ENCODE measurements at places on chromosomes 1 and 21. TPM values are rescaled to one million over a fixed set of nuclear protein-coding genes. Genes with fewer than 3 reads are reported as not detected.

DNA sequence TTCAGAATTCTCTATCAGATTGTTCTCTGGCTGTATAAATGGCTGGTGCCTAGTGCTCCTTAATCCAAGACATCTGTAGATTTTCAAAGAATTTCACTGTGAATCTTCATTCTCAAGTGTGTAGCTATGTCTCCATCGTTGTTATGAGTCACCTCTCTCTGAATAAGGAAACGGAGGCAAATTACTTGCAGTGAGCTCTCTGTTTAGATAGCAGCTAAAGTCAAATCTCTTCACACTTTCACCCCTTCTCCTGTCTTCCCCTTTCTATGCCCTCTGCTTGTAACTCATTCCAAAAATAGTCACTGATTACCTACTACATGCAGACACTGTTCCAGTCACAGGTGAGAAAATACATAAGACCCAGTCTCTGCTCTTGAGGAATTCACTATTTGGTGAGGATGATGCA is 39.7 kb downstream of the CHML start:
- DNase-seq, result no peak

GRCh38 chr1:19477284-19478249 is 7.8 kb downstream of the CAPZB start:
- no peak for DNase-seq

DNA sequence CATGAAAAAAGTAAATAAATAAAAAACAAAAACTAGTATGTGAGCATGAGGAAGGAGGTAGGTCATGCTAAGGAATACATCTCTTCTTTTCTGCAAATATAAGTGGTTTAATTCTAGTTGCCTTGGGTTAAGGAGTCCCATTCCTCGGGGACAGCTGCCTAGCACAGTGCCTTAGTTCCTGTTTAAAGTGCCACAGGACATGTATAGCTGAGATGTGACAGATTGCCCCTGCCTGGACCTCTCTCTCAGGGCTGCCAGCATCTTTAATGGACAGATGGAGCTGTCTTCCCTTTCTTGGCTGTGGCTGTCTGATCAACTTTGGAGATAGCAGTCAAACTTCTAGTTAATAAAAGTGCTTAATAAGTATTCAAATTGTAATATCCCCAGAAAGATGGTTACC is 50.0 kb downstream of the TSEN15 start:
- DNase-seq, result no peak

DNA sequence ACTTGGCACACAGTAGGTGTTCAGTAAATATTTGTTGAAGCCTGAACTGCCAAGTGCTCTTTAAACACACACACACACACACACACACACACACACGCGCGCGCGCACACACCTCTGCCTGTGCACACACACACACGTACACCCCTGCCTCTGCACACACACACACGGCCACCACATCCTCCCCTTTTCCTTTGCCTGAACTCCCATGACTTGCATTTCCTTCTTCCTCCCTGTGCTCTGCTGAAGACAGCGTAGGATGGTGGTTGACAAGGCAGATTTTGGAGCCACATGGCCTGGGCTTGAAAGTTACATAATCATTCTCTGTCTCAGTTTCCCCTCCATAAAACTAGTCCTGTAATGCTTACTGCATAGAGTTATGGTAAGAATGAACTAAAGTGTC is 712.3 kb downstream of the PTPRU start:
- no peak for DNase-seq

DNA sequence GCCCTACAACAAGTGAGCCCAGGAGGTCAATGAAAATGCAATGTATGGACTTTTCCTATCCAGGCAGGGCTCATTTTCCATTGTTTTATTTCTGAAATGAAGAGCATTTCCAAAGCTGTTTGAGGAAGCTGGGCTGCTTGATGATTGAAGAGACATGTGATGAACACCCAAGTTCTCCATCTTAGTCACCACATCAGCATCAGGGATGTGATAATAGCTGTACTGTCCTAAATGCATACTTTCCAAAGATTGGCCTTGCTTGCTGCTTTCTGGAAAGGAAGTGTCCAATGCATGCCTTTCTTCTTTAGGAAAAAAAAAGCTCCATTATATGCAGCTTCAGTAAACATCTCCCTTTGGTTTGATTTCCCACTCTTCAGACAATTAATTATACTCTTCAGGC is 425.9 kb upstream of the RUNX1 start:
- DNase-seq, result no peak

- no peak for DNase-seq
Observed at GRCh38 chr1:167676205-167676915, 45.4 kb upstream of the MPZL1 start.

- no peak for DNase-seq
Observed at GRCh38 chr1:17768651-17769241, 13.6 kb downstream of the ACTL8 start.

GPN2 gene
- total RNA-seq, result 7.9 TPM

OR10R2 gene
- not detected for total RNA-seq

FMOD gene
- 121 TPM for total RNA-seq

B3GALNT2 gene
- 27.3 TPM for total RNA-seq

CHAF1B gene
- 0.59 TPM for total RNA-seq

ZFP69 gene
- total RNA-seq, result 7.6 TPM

Measured in tibial nerve (tissue), 4 donors.